Astrocyte of the hippocampus (primary cell): ENCODE measurements at places on chromosomes 7 and 10.

DNA sequence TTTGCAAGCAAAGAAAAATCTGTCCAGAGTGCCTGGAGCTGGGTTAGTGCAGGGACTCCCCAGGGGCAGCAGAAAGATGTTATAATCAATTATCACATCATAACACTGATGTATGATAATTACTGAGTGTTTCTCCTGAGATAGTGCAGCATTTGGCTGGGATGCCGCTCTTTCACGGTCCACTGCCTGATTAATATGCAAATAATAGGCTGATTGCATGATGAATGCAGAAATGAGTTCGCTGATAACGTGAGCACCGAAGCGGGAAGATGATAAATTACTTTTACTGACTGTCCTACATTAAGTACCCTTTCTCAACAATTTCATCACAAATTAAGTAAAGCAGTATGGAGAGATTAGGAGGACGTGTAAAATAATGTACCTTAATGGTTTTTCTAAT lies 71.4 kb upstream of the SH2B2 start:
- DNase-seq: no peak

GRCh38 chr7:1193593-1194424 lies 33.8 kb upstream of the ZFAND2A start:
- DNase-seq: peak; percentile 80

DNA sequence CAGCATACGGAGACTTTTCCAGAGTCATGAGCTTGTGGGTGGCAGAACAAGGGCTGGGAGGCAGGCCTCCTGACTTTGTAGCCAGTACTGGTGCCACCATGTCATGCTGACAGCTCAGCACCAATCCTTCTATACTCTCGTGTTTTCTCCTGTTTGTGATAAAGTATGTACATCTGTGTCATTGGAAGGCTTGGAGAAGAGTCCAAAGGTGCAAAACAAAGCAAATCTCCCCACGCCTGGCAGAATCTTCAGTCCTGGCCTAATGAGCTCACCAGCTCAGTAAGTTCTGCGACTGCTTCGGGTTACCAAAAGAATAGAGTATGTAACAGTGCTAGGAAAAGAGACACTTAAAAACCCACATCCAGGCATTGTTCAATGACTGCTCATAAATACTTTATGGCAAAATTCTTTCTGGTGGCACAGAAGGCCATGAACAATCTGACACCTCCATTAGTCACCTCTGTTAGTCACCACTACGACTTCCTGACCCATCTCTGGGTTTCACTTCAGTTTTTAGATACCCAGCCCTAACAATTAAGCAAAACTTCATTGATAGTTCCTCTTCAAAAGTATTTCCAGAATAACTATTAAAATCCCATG lies 24.5 kb downstream of the STEAP1 start:
- peak; percentile 70 for DNase-seq

- DNase-seq: no peak
Measured at GRCh38 chr10:133173860-133174640, 14.0 kb downstream of the KNDC1 start.

DNA sequence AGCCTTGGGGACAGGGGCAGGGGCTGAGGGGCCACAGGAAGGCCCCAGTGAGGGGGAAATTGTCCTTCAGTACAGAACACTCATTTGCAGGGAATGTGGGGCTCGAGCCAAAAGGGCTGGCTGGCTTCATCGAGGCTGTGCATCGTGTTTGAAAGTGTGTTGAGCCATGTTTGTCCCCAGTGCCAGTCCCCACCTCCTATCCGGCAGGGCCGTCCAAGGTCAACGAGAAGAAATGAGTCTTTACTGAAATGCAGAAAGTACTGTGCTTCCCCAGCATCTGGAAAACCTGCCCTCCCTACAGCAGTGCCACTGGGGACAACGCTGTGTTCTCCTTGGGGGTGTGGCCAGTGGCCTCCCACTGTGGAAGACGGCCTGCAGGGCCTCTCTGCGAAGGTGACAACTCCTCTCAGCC lies 214.1 kb downstream of the KLF6 start:
- DNase-seq: peak; percentile 42
